ENCODE measurements at places on chromosomes 5 and 9.

GRCh38 chr9:128995791-128996190, 32.3 kb downstream of the SH3GLB2 start:
- no peak for DNase-seq

- DNase-seq, result no peak
Observed at GRCh38 chr5:169344629-169345028, 43.7 kb upstream of the SLIT3 start.

DNA sequence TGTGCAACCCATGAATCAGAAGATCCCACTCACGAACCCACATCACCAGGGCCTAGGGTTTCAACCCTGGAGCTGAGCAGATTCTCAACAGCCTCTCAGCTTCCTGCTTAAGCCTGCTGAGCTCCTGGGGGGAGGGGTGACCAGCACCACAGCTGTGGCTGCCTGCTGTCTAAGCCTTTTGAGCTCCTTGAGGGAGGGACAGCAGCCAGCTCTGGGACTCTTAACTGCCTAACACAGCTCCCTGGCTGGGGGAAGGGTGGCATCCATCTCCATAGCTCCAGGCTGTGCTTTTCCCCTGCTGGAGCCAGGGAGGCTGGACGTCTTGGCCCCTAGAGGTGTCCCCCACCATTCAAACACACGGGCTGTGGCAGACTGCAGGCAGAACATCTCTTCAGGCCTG, 250.3 kb downstream of the DMAC1 start:
- no peak for DNase-seq

GRCh38 chr5:51471630-51472029, 88.4 kb downstream of the ISL1 start:
- DNase-seq, result no peak

DNA sequence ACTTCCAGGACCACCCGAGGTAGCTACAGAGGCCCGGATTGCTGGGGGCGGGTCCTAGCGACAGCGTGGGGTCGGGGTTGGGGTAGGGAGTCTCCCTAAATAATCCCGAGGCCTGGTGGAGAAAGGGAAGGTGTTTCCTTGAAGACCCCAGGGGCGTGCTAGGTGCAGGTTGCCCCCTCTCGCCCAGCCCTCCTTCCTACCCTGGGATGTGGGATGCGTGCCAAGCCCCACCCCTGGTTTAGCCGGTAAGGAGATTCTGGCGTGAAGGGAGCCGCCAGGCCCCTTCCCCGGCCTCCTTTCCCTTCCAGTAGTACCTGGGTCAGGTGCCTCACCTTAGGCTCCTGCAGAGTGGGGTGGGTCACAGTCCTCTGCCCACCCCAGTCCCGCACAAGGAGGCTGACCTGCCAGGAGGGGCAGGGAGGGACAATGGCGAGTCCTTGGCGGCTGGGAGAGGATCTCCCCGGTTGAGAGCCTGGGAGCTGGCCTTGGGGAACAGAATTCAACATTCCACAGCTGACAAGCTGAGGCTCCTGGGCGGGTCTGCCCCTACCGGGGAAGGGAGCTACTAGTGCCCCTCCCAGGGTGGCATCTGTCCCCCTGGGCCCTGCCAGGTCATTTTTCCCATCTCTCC, 674 bp downstream of the TSPAN17 start:
- no peak for DNase-seq

DNA sequence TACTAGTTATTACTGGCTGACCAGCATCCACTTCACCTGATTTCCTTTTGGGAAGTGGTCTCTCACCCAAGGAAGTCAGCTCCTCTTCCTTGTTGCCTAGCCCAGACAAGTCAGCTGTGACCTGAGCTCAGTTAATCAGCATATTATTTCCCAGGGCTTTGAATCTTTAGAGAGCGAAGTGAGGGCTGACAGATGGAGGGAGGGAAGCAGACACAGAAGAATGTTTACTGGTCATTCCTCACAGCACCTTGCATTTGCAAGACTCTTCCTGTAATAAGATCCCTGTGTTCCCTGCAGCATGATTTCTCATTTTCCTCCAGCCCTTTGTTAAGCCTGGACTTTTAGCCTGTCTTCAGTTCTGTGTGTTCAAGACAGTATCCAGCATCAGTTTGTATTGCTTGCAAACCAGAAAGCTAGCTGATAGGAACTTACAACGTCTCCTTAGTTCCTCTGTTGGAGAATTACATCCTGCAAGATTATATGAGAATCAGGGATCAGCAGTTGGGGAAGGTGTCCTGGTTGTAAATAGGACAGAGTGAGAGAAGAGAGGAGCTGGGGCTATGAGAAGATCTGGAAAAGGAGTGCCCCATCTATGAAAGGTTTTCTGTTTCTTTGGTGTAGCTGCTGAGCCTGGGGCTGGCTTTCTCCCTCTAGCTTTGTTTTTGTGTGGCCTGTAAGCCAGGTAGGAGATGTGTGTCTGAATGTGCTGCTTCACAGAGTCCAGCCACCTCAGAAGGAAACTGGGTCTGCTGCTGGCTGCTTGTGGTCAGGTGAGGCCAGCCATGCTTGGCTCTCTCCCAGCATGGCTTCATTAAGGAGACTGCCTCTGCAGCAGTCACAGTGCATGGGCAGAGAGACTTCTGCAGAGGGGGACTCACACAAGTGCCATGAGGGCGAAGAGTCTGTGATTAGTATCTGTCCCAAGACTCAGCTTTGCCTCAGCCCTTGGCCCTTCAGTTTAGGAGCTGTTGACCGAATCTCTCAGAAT, 50.3 kb downstream of the MAN2A1 start:
- DNase-seq, result no peak

GRCh38 chr5:166281433-166281832, 2010.0 kb upstream of the WWC1 start:
- no peak for DNase-seq

GRCh38 chr5:74627646-74628279, 12.8 kb downstream of the ENC1 start:
- no peak for DNase-seq

GRCh38 chr9:107667231-107668070, 177.9 kb upstream of the KLF4 start:
- no peak for DNase-seq

DNA sequence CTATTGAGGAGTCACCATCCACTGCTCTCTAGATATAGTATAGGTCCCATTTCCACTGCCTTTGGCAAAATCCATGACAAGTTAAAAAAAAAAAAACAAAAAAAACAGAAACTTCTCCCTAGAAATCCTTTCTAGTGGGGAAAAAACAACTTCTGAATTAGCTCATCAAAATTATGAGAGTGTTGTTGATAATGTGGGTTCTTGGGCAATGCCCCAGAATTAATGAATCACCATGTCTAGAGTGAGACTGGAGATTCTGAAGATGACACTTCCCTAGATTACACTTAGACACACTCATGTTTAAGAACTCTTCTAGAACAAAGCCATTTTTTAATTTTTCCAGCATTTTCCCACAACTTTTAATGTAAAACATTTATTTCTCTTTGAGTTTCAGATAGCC, 728.0 kb upstream of the C9orf72 start:
- no peak for DNase-seq
